ENCODE measurements at places on chromosomes 12 and 14. TPM values are rescaled to one million over a fixed set of nuclear protein-coding genes. Genes with fewer than 3 reads are reported as not detected.

AQP6 gene
- total RNA-seq: not detected

C12orf54 gene
- not detected for total RNA-seq

ESR2 gene
- total RNA-seq: not detected

ST8SIA1 gene
- 2.5 TPM for total RNA-seq

IGFBP6 gene
- 394 TPM for total RNA-seq

HOXC5 gene
- not detected for total RNA-seq

RFX4 gene
- not detected for total RNA-seq

LRP1-AS gene
- not detected for total RNA-seq

CCDC198 gene
- not detected for total RNA-seq

APOF gene
- not detected for total RNA-seq

FOXA1 gene
- not detected for total RNA-seq

TAS2R20 gene
- 0.07 TPM for total RNA-seq

SYT1 gene
- 5.7 TPM for total RNA-seq

P2RX7 gene
- total RNA-seq: 2.8 TPM

KLRG1 gene
- total RNA-seq: not detected

KCNJ8 gene
- not detected for total RNA-seq

CD27 gene
- total RNA-seq: not detected

CIT gene
- 13.5 TPM for total RNA-seq

ABCB9 gene
- total RNA-seq: 9.6 TPM

HOXC13 gene
- 31.2 TPM for total RNA-seq

CLECL1 gene
- total RNA-seq: not detected

DIO2 gene
- 61.1 TPM for total RNA-seq

SLC5A8 gene
- 0.05 TPM for total RNA-seq

CSAD gene
- total RNA-seq: 0.89 TPM

PIWIL1 gene
- not detected for total RNA-seq

AGAP2 gene
- total RNA-seq: 0.07 TPM

NFE2 gene
- total RNA-seq: 2.5 TPM

TMEM253 gene
- total RNA-seq: not detected

LRFN5 gene
- total RNA-seq: 0.05 TPM

TMTC2 gene
- 0.57 TPM for total RNA-seq

Measured in M059J (cell line).